CD4-positive, alpha-beta T cell treated with Interleukin-4 for 1 hour (primary cell): ENCODE measurements at places on chromosomes 16 and 17.

DNA sequence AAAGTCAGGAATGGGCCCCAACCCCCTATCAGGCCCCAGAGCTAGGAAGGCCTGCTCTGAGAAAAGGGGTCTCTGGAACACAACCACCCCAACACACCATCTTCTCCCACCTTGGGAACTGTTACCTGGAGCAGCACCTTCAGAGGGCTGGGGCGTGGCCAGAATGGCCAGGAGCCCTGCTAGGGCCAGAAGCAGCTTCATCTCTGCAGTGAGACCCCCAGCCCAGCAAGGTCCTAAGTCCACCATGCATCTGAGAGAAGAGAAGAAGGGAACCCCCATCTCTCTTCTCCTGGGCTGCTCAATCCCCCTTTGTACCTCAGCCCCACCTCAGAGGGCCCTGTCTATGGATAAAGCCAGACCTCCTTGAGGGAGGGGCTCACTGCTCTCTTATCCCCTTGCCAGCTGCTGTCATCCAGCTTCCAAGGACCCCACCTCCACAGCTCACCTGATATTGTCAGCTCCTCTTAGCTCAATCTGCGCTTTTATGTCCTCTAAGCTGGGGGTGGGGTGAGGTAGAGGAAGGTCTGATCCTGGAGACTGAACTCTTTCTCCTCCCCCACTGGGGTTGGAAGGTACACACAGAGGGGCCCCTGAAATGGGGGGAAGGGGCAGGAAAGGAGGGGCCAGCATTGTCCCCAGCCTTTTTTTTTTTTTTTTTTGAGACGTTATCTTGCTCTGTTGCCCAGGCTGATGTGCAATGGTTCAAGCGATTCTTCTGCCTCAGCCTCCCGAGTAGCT is at the start of gene MPO:
Gene MPO (minus strand): TSS at position 456 of the 738 bp plus-strand sequence. CDS start 177 bp downstream, at position 279.
- DNase-seq = no peak

DNA sequence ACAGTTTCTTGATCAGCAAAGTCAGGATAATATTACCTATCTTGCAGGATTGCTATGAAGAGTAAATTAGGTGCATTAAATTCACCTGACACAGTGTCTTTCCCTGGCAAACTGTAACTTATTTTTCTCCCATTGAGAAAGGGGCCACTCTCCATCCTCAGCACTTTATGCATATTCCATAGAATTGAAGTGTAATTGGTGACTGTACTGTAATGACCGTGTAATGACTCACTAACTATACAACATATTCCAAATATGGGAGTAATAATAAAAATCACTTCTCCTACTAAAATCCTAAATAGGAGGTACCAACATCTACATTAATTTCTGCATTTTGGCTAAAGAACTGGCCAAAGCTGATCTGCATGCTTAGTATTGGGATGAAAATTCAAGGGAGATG is 141.9 kb upstream of the NOG start:
- no peak for DNase-seq

DNA sequence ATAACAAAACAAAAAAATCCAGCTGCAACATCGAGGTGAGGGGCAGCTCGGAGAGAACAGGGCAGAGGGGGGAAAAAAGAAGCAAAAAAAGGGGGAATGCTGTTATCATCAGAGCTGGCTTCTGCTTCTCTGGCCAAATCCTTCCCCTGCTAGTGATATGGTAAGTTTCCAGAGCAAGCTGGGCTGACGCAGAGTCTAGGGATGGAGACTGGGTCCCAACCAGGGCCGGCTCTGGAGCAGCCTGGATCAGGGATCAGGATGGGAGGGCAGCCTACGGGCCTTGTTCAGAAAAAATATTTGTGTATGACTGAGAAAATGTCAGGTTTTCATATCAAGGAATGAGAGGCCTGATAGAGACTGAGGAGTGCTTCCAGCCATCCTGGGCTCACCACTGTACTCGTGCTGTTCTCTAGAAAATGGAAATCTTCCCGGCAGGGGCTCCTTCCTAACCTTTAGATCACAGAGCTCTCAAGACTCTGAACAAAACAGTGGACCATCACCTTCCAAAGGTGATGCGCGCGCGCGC is 726 bp upstream of the C1QTNF1 start:
- DNase-seq = no peak

DNA sequence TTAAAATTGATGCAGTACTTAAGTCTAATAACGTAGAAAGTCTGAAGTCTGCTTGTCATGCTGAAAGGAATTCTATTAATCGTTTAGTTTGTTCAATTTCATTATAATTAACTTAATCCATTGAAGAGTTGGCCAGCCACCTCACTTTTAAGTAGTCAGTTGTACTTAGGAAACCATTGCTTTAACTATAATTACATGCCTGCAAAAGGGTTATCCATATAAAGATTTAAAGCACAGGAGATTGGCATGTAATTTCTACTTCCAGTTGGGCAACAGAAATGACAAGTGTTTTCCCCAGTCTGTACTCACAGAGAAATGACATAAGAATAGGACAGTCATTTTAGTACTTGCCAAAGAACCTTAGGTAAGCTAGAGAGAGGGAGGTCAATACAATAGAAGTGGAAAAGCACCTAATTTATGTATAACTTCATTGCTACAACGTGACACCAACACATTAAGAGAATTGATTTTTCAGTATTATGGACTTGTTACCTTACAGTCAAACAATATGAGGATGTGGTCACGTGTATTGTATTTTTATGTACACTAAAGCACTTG is 3.7 kb upstream of the USP32 start:
- no peak for DNase-seq

DNA sequence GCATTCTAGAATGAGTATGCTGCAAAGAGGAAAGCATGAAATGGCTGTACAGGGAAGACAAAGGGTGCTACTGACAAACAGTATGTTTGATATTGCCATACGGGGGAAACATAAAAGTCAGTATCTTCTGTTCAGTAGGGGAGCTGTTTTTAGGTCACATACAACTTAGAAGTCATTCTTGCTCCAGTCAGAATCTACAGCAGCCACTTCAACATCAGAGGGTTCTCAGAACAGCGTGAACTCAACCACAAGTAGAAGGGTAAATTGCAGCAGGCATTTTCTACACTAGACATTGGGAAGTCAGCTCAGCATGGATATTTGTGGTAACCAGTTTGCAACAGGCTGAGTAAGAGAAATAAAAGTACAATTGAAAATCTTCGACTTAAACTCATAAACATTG is 1241.8 kb upstream of the GOT2 start:
- no peak for DNase-seq
